ENCODE measurements at places on chromosomes 5 and 9. TPM values are rescaled to one million over a fixed set of nuclear protein-coding genes. Genes with fewer than 3 reads are reported as not detected.

Gene CD72
- 4.1 TPM for total RNA-seq

Gene GNA14
- total RNA-seq, result 7.9 TPM

Gene KCNMB1
- 2.7 TPM for total RNA-seq

Gene TLN1
- 231 TPM for total RNA-seq

Gene ALDOB
- 14.7 TPM for total RNA-seq

Gene FAXDC2
- 40.7 TPM for total RNA-seq

Gene IL17B
- total RNA-seq, result 0.47 TPM

Gene MEIKIN
- not detected for total RNA-seq

Gene C9
- not detected for total RNA-seq

DNA sequence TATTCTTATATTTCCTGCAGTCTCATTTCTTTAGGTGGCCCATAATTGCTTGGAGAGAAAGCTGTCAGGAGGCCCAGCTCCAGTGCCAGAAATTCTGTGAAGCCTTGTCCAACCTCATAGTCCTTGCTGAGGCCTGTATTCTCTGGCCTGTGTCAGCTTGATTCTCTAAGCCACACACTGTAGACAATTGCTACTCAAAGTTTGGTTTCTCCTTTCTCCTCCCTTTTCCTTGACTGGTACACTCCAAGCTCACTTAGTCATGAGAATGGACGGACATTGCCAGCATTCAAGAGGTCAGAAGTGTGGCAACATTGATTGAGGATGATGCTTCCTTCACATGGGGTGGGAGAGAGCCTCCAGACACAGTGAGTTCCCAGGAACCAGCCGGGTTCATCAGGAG, 71.3 kb upstream of the CXCL14 start:
- DNase-seq, result no peak

GRCh38 chr5:77987988-77988387, 211.8 kb upstream of the TBCA start:
- DNase-seq, result no peak

DNA sequence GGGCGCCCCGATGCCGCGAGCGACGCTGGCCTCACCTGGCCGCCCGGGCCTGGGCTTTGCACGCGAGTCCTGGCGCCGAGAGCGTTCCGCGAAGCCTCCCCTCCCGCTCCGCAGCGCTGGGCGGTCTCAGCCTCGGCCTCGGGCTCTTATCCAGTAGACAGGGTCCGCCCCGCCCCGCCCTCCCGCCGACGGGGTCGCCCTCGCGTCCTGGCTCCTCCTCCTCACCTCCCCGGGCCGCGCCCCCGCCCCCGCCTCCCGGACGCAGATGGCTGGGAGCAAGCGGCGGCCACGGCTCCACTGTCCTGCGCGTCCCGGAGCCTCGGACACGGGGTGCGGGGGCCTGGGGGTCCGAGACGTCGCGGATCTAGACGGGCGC, at the start of gene SLC6A3:
TSS of gene SLC6A3 (minus strand) at position 128 of the 376 bp plus-strand sequence. CDS start 2,243 bp downstream, outside the sequence.
- peak; percentile 31 for DNase-seq

- no peak for DNase-seq
Measured at GRCh38 chr9:137876781-137877386, 698 bp upstream of the CACNA1B start.

GRCh38 chr5:1808439-1808838, 7.2 kb downstream of the NDUFS6 start:
- DNase-seq, result no peak

- DNase-seq, result no peak
Measured at GRCh38 chr5:33230467-33231078, 210.2 kb upstream of the TARS1 start.

GRCh38 chr5:145976431-145977155, 40.2 kb downstream of the SH3RF2 start:
- DNase-seq, result no peak

- no peak for DNase-seq
Measured at GRCh38 chr5:38115318-38115827, 143.0 kb upstream of the EGFLAM start.

DNA sequence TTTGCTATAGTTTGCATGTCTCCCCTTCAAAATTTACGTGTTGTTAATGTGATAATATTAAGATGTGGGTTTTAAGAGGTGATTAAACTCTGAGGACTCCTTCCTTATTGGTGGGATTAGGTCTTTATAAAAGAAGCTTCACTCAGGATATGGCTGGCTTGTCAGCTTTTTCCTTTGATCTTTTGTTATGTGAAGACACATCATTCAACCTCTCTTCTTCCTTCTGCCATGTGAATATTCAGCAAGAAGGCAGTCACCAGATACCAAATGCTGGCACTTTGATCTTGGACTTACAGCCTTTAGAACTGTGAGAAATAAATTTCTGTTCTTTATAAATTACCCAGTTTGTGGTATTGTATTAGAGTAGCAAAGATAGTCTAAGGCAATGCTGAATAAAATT, 855.9 kb upstream of the CDH10 start:
- no peak for DNase-seq

DNA sequence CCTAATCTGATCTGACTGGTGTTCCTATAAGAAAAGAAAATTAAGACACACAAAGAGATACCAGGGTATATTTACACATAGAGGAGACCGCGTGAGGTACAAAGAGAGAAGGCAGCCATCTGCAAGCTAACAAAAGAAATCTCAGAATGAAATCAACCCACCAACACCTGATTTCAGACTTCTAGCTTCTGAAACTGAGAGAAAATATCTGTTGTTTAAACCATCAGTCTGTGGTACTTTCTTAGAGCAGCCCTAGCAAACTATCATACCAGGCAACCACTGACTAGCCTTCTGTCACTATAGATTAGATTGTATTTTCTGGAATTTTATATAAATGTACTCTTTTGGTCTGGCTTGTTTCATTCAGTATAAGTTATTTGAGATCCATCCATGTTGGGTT, 779.3 kb upstream of the ACO1 start:
- no peak for DNase-seq
